CD8-positive, alpha-beta memory T cell (primary cell): ENCODE measurements at places on chromosomes 6 and 20. TPM values are rescaled to one million over a fixed set of nuclear protein-coding genes. Genes with fewer than 3 reads are reported as not detected.

GRCh38 chr6:159858259-159858658 lies 32.5 kb upstream of the MAS1 start:
- no peak for DNase-seq

GRCh38 chr6:3455569-3456394 lies 1.1 kb downstream of the SLC22A23 start:
- no peak for DNase-seq

The STXBP5 gene
- polyA plus RNA-seq: 8.7 TPM

The TDRD6 gene
- not detected for polyA plus RNA-seq

The MOG gene
- polyA plus RNA-seq: not detected

The SPEF1 gene
- polyA plus RNA-seq: not detected

GRCh38 chr6:149779644-149779963 lies 30.1 kb downstream of the PCMT1 start:
- DNase-seq: no peak

- DNase-seq: no peak
These were observed 227.3 kb downstream of the ERMARD start for GRCh38 chr6:169978615-169979161.

DNA sequence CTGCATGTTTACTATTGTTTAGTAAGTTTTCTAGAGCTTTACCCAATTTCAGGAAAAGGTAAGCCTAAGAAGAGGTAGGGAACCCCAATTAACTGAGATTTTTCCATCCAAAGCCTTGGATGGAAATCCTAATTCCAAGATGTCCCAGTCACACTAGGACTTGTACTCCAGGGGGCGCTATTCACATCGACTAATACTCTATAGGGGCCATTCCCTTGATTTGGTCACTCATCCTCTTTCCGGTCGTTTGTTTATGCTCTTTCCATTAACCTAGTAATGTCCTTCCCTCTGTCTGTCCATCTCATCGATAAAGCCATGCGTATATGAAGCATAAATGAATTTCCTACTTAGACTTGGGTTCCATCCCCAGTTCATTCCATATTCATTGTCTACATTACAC lies 80.8 kb upstream of the FUCA2 start:
- no peak for DNase-seq

GRCh38 chr6:127514773-127515227 lies 4.3 kb downstream of the MTCL3 start:
- DNase-seq: peak; percentile 22

GRCh38 chr6:105515054-105515453 lies 112.2 kb upstream of the PREP start:
- DNase-seq: no peak

DNA sequence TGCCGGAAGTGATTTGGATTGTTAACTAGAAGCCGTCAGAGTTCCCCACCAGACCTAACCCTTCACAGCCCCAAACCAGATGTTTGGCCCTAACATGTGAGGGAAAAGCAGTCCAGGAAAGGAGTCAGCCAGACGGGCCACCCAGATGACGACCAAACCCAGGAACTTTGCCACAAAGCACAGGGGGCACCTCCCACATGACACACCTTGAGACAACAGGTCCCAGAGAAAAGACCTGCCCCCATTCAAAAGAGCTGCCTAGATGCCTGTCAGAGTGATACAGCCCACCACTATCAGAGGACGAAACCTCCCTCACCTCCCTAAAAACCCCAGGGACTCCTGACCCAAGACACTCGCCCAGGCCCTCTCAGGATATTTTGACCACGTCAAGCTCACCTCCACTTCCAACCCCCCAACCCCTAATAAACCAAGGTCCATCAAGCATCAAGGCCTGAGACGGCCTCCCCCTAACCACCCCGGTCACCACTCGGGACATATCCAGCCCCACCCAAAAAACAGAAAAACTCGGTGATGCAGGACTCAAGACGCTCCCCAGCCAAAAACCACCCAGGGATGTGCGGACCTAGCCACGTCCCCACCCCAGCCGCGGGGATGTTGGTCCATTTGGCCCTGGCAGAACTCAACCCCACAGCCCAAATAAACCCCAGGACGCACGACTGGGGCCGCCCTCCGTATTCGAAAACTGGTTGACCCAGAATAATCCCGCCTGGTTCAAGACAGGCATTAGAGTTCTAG lies 662 bp downstream of the ZNF343 start:
- DNase-seq: no peak

The HLA-DRB1 gene
- polyA plus RNA-seq: 56.0 TPM

DNA sequence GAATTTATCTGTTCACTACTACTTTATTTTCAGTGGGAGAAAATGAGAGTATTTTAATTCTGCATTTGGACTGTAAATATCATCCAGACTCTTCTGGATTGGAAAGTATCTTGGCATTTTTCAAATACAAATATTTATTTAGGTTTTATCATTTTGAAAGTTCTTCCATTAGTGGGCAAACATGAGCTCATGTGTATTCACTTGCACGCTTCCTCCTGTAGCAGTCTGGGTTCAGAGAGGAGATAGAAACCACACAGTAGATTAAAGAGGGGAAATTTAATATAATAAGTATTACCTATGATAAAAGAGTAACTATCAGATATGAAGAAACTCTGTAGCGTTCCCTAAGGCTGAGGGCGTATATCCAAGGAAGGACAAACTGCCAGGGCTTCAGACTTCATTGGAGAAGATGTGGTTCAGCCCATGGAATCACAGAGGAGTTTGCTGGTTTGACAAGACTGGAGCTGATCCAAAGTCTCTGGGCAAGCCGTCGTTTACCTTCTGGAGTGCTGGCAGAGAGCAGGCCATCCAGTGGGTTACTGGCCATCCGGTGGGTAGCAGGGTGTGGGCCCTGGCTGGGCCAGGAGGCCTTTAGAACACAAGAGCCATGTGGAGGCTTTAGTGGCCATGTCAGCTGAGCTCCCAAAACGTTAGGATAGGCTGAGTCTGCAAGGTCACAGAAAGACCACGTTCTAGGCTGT lies 44.3 kb downstream of the KCNS1 start:
- DNase-seq: no peak

The RBM24 gene
- polyA plus RNA-seq: 0.74 TPM

- no peak for DNase-seq
These were observed 75.2 kb downstream of the PRL start for GRCh38 chr6:22221630-22222029.

DNA sequence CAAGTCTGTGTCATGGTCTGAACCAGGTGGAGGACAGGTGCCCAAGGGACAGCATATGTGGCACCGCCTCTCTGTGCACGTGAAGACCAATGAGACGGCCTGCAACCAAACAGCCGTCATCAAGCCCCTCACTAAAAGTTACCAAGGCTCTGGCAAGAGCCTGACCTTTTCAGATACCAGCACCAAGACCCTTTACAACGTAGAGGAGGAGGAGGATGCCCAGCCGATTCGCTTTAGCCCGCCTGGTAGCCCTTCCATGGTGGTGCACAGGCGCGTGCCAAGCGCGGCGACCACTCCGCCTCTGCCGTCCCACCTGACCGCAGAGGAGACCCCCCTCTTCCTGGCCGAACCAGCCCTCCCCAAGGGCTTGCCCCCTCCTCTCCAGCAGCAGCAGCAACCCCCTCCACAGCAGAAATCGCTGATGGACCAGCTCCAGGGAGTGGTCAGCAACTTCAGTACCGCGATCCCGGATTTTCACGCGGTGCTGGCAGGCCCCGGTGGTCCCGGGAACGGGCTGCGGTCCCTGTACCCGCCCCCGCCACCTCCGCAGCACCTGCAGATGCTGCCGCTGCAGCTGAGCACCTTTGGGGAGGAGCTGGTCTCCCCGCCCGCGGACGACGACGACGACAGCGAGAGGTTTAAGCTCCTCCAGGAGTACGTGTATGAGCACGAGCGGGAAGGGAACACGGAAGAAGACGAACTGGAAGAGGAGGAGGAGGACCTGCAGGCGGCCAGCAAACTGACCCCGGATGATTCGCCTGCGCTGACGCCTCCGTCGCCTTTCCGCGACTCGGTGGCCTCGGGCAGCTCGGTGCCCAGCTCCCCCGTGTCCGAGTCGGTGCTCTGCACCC lies 109.5 kb upstream of the RAB32 start:
- DNase-seq: no peak

- DNase-seq: no peak
These were observed 62.3 kb downstream of the LAMP5 start for GRCh38 chr20:9576695-9577094.

DNA sequence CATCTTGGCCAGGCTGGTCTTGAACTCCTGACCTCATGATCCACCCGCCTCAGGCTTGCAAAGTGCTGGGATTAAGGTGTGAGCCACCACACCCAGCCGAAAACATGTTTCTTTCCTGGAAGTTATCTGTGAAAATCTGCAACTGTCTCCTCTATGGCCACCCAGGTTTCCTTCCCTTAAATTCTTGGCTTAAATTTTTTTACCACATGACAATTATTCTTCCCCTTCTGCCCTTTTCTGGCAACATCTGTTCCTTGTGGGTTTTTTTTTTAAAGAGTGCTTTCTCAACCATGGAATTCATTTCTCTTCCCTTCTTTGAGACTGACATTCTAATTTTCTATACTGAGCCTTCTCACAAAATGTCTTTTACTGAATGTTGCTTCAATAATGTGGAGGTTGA lies 59.6 kb downstream of the DOK5 start:
- no peak for DNase-seq

DNA sequence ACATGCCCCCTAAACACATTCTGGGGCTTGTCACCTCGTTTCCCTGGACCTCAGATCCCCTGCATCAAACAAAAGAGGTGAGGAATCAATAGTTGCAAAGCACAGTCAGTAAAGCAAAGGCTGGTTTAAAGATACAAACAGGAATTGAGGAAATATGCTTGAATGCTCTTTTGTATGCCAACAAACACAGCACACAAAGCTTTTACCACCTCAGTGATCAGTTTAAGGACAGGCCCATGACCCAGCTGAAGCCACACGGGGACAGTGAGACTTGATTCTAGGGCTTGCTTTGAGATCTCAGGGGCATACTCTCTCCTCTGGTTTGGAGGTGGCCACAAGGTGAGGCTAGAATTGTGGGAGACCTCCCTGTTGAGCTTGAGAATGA lies 182.9 kb upstream of the CST7 start:
- no peak for DNase-seq

DNA sequence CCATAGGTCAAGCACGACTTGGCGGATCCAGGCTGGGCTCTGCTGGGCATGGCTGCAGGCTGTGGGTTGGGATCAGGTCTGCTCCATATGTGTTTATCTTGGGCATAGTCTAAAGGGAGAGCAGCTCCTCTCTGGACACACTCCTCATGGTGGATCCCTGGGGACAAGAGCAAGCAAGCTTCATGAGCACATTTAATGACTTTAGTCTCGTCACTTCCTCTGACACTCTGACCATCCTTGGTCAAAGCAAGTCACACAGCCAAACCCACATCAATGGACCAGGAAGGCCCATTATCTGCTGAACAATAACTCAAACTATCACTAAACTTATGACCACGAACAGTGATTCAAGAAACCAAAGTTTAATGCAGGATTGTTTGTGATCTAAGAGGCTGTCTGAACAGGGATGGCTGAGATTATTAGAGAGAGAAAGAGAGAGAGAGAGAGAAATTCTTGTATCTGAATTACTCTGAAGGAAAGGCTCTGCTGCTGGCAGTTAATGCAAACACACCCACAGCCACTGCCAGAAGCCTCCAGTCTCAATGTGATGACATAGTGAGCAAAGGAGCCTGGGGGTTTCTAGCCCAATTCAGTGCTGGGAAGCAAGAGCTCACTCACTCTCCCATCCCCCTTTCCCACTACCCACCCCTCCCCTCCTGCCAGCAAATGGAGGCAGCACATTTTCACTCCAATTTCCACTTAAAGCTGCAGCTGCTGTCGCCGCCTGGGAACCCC lies 490.2 kb upstream of the SULF2 start:
- DNase-seq: no peak
